ENCODE measurements at places on chromosomes 5 and 9.

GRCh38 chr9:134466869-134467616 is 140.8 kb downstream of the RXRA start:
- no peak for DNase-seq

GRCh38 chr5:19322716-19323485 is 665.1 kb downstream of the CDH18 start:
- DNase-seq, result no peak

DNA sequence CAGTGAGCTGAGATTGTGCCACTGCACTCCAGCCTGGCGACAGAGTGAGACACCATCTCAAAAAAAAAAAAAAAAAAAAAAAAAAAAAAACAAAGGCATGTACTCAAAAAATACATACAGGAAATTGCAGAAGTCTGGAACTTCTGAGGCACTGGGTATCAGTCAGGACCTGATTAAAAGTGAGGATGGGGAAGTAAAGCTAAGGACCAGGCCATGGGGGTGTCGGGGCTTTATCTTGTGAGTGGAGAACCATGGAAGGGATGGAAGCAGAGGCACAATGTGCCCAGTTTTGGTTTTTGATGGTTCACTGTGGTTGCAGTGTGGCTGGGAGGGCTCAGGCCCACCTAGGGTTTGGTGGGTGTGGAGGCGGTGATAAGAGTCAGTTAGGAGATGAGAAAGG is 212.7 kb upstream of the PIK3R1 start:
- DNase-seq, result no peak

DNA sequence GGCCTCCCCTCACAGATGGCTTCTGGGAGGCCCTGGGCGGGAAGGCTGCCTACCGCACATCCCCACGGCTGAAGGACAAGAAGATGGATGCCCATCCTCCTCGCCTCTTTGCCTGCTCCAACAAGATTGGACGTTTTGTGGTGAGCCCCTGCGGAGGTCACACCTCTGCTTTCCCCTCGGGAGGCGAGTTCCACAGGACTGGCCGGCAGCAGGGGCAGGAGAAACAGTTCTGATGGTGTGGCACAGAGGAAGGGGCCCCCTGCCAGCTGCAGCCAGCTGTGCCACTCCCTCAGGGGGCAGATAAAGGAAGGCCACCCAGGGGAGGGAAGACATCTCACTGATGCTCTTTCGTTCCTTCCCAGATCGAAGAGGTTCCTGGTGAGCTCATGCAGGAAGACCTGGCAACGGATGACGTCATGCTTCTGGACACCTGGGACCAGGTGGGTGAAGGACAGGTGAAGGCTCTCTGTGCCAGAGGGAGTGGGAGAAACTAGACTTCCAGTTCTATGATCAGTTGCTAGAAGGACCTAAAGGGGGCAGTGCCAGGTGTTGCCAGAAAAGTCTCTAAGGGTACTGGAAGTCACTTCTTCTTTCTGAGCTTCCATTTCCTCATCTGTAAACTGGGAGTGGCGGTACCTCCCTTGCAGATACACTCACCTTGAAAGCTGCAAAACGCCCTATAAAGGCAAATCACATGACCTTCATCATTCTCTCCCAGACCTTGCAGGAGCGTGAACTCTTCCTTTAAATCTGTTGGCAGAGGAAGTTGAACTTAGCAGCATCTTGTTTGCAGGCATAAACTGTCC is 41.0 kb downstream of the STOM start:
- no peak for DNase-seq

- no peak for DNase-seq
Measured at GRCh38 chr9:130264414-130265350, 878 bp upstream of the HMCN2 start.

DNA sequence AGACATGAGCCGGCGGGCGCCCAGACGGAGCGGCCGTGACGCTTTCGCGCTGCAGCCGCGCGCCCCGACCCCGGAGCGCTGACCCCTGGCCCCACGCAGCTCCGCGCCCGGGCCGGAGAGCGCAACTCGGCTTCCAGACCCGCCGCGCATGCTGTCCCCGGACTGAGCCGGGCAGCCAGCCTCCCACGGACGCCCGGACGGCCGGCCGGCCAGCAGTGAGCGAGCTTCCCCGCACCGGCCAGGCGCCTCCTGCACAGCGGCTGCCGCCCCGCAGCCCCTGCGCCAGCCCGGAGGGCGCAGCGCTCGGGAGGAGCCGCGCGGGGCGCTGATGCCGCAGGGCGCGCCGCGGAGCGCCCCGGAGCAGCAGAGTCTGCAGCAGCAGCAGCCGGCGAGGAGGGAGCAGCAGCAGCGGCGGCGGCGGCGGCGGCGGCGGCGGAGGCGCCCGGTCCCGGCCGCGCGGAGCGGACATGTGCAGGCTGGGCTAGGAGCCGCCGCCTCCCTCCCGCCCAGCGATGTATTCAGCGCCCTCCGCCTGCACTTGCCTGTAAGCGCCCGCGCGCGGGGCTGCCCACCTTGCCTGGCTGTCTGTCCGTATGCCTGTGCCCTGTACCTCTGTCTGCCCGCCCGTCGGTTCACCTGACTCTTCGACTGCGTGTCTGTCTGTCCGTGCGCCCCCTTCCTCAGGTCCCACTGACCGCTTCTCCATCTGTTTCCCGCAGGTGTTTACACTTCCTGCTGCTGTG is 412 bp downstream of the FGF18 start:
- DNase-seq, result peak; percentile 28

- DNase-seq, result no peak
Measured at GRCh38 chr5:50420343-50420935, 20.6 kb downstream of the EMB start.

DNA sequence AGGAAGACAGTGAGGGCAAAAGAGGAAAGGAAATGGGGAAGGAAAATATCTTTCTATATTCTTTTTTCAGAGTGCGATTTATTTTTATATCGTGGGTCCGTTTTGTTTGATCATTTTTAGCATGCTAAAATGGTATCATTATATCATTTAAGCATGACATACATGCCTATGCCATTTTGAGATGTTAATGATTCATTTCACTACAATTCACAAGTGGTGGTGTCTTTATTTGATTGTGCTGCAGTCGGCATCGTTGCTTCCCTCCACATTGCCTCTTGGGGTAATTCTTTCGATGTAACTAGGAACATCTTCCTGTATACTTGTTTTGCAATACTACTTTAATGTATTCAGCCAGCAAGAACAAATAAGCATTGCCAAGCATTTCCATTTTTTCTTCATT is 145.2 kb downstream of the CFAP90 start:
- DNase-seq, result no peak

- no peak for DNase-seq
Measured at GRCh38 chr5:149153751-149154610, 12.7 kb downstream of the ABLIM3 start.

DNA sequence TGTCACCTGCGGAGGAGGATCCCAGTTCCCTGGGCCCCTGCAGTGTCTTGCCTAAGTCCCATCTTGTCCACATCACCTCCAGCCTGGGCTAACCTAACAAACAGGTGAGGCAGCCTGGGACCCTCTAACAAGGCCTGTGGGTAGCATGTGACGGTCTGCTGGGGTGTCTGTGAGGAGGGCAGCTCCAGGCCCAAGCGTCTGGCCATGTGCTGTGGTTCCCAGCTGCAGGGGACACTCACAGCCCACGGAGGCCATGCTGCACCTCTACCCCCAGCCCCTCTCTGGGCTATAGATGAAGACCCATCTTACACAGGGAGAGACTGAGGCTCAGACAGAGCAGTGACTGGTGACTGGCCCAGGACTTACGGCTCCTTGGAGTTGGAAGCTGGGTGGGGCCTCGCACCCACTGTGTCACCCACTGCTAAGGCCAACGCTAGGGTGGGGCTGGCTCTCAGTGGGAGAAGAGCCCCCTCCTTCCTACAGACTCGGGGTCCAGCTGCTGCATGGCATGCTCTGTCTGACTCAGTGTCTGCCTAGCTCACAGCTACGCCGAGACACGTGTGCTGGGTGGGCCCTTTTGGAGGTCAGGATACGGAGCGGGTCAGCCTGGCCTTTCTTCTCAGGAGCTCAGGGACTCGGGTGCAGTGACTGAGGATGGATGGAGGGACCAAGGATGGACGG is 40.8 kb upstream of the RNF130 start:
- DNase-seq, result no peak

DNA sequence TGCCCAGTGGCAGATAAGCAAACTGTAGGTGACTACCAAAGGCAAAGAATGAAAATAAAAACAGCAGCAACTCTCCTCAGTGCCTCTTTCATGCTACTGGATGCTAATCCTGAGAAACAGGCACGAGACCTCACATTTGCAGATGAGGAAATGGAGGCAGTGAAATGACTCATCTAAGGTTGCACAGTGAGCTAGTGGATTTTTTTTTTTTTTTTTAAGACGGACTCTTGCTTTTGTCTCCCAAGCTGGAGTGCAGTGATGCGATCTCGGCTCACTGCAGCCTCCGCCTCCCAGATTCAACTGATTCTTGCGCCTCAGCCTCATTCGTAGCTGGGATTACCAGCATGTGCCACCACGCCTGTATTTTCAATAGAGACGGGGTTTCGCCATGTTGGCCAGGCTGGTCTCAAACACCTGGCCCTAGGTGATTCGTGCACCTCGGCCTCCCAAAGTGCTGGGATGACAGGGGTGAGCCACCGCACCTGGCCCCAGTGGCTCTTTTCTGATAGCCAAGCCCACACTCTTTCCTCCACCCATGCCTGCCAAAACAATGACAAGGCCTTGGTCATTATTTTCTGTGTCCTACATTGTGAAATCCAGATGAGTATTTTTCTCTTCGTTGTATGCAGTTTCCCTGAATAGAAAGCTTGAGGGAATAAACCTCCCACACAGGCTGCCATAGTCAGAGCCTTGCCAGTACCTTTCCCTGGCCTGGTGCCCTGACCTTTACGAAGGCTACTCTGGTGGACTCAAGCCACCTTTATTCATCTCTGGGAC is 19.2 kb downstream of the DOCK2 start:
- DNase-seq, result peak; percentile 90

DNA sequence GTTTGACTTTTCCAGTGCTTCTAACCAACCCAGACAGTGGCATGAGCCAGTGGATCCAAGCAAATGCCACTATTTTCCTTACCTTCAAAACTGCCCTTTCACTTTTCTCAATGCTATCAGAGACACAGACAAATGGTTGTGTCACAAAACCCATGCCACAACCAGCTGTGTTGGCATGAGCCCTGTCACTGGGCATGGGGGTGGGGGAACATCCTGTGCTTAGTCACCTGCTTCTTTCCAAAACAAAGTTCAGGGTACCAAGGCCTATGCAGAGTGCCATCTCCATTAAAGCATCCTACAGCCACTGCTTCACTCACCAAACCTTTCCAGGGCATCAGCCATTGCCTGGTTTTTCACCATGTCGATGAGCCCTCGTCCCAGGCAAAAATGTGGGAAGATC is 30.1 kb downstream of the NIPSNAP3B start:
- peak; percentile 16 for DNase-seq

DNA sequence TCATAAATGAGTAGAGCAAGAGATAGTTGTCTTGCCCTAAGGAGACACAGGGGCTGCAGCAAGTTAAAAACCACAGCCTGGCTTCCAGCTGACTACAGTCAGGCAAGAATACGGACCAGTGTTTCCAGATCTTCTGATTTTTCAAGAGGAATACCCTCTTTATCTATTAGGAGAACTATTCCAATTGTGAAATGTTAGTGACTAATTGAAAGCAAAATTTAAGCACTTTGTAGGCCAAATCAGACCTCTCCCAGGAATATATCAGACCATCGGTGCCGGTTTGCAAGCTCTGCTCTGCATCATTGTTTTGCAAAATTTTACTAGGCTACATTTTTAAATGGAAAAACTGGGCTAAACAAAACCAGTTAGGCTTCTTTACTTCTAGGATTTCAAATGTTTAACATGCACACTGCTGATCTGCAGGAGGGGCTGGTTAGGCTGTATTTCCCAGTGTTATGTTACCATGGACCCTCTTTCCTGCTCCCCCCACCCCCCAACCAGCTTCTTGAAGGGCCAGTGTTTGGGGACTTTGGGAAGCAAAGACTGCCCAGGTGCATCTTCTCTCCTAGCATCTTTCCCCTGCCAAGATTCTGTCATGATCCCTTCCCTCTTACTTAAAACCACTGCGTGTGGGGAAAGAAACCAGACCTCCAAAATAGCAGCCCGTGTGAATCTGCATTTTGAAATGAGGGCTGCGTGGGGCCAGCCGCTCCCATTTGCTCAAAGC is 1.1 kb upstream of the ARSI start:
- DNase-seq, result no peak

DNA sequence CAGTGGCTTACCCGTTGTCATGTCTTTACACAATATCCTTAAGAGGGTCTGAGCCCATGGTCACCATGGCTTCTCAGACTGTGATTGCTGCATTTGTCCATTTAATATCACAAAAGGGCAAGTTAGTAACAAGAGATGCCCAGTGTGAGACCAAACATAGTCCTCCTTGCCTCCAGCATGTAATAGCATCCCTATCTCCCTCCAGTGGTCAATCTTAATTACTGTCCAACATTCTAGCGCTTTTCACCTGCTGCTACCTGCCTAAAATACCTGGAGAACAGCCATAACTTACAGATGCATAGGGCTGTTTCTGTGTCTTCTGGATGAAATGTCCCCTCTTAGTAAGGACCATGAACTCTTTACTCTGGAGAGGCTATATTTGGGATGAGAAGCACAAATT is 267.2 kb upstream of the DAB2 start:
- DNase-seq, result no peak

DNA sequence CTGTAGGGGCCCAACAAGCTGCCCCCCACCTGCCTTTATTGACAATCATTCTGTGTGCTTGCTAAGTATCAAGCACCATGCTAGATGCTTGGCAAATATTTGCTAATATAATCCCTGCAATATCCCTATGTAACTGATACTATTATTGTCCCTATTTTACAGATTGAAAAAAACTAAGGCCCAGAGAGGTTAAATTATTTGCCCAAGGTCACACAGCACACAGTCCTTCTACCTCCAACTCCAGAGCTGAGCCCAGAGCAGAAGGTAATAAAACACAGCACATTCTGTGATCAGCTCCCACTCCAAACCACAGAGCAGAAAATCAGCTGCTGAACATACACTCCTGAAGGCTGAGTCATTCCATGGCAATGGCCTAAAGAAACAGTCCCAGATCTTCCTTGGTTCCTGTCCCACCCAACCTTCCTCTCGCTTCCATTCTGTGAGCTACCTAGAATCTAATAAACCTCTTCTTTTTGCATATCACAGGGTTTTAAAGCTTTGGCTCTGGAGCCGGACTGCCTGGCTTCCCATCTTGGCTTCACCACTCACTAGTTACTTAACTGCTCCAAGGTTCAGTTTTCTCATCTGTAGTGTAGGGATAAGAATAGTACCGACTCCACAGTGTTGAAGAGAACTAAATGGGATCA is 66.7 kb upstream of the ADRA1B start:
- no peak for DNase-seq

DNA sequence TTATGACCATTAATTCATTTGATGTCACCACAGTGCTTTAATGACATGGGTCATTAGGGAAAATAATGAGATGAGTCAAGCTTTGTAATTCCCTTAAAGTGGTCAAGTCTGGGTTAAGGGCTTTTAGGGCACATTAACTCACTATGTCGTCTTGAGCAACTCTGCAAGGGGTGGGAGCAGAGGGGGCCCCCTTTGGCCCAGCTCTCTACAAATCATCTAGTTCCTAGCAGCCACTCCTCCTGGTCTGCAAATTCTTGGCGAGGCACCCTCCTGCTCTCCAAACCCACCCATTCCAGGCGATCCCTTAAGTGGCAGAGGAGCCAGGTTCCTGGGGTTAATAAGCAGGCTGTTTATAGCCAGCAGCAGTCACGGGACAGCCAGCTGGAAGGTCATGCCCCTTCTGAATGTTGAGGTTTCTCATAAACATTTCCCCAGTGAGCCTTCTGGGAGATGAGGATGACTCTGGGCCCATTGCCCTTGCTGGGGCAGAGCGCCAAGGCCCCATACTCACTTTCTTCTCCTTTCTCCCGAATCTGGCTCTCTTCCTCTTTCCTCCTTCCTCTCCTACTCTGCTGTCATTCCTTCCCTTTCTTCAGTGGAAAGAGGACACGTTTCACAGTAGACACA is 14.3 kb upstream of the GPX3 start:
- no peak for DNase-seq

GRCh38 chr5:109701252-109701651 is 11.5 kb downstream of the MAN2A1 start:
- no peak for DNase-seq

Data from activated CD4-positive, alpha-beta T cell treated with anti-CD3 and anti-CD28 coated beads, Interleukin-2, Interleukin-6, amounts not matched to agents 100 ng/mL and 50 ng/mL, durations not matched to agents 16 hours and 8 hours (primary cell).